ENCODE measurements at places on chromosomes 13 and 19. TPM values are rescaled to one million over a fixed set of nuclear protein-coding genes. Genes with fewer than 3 reads are reported as not detected.

ACER1 gene
- total RNA-seq, result not detected

IGFL3 gene
- total RNA-seq, result not detected

DNA sequence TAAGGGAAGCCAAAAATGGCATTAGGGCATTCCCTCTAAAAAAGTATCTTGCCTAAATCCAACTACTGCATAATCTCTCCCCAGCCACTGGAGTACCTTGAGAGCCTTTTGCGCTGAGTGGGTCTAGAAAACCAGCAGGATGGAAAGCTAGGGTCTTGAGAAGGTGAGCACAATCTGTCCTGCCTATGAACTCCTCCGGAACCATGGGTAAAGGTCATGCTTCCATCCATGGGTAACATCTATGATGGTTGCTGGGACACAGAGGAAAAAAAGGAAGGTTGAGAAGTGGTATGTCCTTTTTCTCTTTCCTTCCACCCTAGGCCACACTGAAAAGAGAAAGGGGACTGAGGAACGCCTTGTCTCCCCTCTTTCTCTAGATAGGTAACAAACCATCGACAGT lies 52.4 kb downstream of the ZNF676 start:
- DNase-seq, result no peak

SPRED3 gene
- 6.0 TPM for total RNA-seq

TLE2 gene
- 8.5 TPM for total RNA-seq

- no peak for DNase-seq
Observed at GRCh38 chr13:79722885-79723445, 242.0 kb downstream of the NDFIP2 start.

LYPD5 gene
- 1.2 TPM for total RNA-seq

GRCh38 chr13:27774169-27774568 lies 18.1 kb upstream of the GSX1 start:
- no peak for DNase-seq

- DNase-seq, result no peak
Observed at GRCh38 chr19:719636-720344, 11.1 kb downstream of the PALM start.
